ENCODE measurements at places on chromosomes 5 and 9.

DNA sequence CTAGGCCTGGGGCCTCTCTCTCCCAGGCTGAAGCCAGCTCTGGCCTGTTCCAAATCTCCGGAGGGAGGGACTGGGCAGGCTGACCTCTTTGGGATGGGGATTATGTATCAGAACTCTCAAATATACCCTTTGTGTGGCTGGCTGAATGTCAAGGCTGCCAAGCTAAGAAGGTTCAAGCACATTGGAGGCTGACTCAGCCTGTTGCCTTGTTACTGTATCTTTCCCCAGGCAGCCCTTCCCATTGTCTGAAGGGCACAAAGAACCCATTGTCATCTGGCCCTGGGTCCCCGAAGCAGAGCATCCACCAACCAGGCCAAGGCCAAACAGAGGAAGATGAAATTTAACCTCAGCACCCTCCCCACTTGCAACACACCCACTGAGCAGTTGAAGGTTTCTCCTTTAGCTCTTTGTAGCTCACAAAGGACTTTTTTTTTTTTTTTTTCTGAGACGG lies 7.3 kb upstream of the SPARC start:
- no peak for DNase-seq
- peaks cover 4% of the 10 kb centered on the region for H3K27me3 ChIP-seq
- peaks cover 75% of the 10 kb centered on the region for H3K4me1 ChIP-seq
- no peaks in the 10 kb centered on the region for H3K36me3 ChIP-seq
- H3K27ac ChIP-seq = peak overlapping the region; percentile 63

- H3K4me1 ChIP-seq = no peaks in the 10 kb centered on the region
- no peaks in the 10 kb centered on the region for H3K36me3 ChIP-seq
- no peak for DNase-seq
- H3K27me3 ChIP-seq = peaks cover 4% of the 10 kb centered on the region
- H3K4me3 ChIP-seq = no peak overlapping the region
- no peak overlapping the region for H3K27ac ChIP-seq
Observed at GRCh38 chr9:15344191-15344590, 37.2 kb upstream of the TTC39B start.

- DNase-seq = no peak
- peaks cover 7% of the 10 kb centered on the region for H3K27me3 ChIP-seq
- no peak overlapping the region for H3K27ac ChIP-seq
- no peaks in the 10 kb centered on the region for H3K36me3 ChIP-seq
Observed at GRCh38 chr9:21287280-21287679, 17.8 kb downstream of the IFNA5 start.

GRCh38 chr5:103177543-103177942 lies 57.4 kb downstream of the PPIP5K2 start:
- H3K27ac ChIP-seq = no peak overlapping the region
- H3K27me3 ChIP-seq = no peaks in the 10 kb centered on the region
- H3K4me1 ChIP-seq = no peaks in the 10 kb centered on the region
- H3K4me3 ChIP-seq = no peak overlapping the region
- no peak for DNase-seq

DNA sequence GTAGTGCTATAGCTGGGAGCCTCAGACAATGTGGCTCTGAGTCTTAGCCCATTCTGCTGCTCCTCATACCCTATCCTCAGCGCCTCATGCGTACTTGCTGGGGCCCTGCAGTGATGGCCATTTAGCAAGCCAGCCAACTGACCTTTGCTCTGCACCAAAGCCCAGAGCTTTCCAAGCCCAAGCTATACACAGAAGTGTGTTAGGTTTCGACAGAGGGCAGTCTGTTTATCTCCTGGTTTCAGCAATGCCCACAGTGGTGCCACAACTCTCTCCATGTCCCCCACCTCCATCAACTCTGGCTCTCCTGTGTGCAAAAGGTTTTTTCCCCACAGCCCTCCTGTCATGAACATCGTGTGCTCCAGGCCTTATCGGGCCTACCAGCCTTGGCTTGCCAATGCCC lies 16.9 kb downstream of the GNG10 start:
- H3K4me1 ChIP-seq = no peaks in the 10 kb centered on the region
- H3K4me3 ChIP-seq = no peak overlapping the region
- peaks cover 1% of the 10 kb centered on the region for H3K27me3 ChIP-seq
- no peak for DNase-seq

DNA sequence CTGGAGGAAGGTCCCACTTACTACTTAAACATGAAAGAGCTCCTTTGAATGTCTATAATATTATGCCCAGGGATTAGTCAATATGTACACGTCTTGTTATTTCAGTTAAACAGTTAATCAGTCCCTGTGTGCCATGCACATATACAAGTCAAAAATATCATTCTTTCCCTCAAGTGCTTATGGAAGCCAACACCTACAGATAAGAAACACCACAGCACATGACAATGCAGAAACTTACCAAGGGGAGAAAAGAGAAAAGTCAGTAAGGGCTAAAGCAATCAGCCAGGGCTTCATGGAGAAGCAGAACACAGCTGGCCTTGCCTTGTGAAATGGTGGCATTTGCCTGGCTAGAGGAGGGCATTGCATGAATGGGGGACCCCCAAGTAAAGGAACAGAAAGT lies 88.3 kb downstream of the SNCAIP start:
- H3K27me3 ChIP-seq = peaks cover 3% of the 10 kb centered on the region
- no peak for DNase-seq
- H3K36me3 ChIP-seq = no peaks in the 10 kb centered on the region
- no peaks in the 10 kb centered on the region for H3K4me1 ChIP-seq

DNA sequence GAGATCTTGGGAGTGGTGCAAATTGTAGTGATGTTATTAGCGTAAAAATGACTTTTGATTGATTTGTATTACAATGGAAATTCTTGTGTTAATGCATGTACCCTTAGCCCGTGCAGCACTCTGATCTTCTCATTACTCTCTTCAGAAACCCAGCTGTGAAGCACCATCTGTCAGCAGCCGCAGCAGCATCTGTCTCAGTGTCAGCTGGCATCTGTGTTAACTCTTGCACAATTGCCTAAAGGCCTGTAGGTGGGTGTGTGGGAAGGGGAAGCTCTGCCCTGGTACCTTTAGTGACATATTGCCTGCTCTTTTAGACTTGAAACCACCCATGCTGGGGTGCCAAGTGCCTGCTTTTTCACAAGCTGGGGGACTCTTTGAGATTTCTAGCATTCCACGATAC lies 101.3 kb downstream of the FBXL7 start:
- H3K36me3 ChIP-seq = peaks cover 12% of the 10 kb centered on the region
- peaks cover 6% of the 10 kb centered on the region for H3K4me1 ChIP-seq
- H3K4me3 ChIP-seq = no peak overlapping the region
- DNase-seq = no peak
- H3K27me3 ChIP-seq = peaks cover 2% of the 10 kb centered on the region
- no peak overlapping the region for H3K27ac ChIP-seq

- H3K4me1 ChIP-seq = peaks cover 23% of the 10 kb centered on the region
- peaks cover 3% of the 10 kb centered on the region for H3K27me3 ChIP-seq
- H3K36me3 ChIP-seq = peaks cover 20% of the 10 kb centered on the region
- no peak overlapping the region for H3K4me3 ChIP-seq
- H3K27ac ChIP-seq = no peak overlapping the region
- peak; percentile 23 for DNase-seq
Observed at GRCh38 chr5:97163360-97163764, 19.7 kb downstream of the RIOK2 start.

DNA sequence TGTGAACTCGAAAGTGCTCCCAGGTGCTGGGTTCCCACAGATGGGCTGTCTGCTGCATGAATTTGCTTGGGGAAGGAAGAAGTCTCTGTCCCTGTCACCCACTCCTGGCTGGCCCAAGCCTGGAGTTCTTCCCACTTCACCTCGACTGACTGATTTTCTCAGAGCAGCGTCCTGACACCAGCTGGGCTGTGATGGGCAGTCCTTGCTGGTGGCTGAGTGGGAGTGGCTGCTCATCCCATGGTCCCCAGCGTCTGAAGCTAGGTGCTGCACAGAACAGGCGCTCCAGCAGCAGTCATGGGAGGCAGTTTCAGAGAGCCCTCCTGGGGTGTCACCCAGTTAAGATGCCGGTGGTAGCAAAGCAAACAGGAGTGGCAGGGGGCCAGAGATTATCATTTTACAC lies 10.1 kb upstream of the NEURL1B start:
- peaks cover 56% of the 10 kb centered on the region for H3K27me3 ChIP-seq
- H3K36me3 ChIP-seq = no peaks in the 10 kb centered on the region
- no peak overlapping the region for H3K4me3 ChIP-seq
- H3K27ac ChIP-seq = no peak overlapping the region

- peaks cover 49% of the 10 kb centered on the region for H3K36me3 ChIP-seq
- no peaks in the 10 kb centered on the region for H3K27me3 ChIP-seq
- no peak for DNase-seq
- H3K4me3 ChIP-seq = no peak overlapping the region
Observed at GRCh38 chr9:113886933-113887332, 10.8 kb downstream of the ZNF618 start.

Measured in HFFc6 (cell line).